PC-9 (cell line): ENCODE measurements at places on chromosomes 1 and 21. TPM values are rescaled to one million over a fixed set of nuclear protein-coding genes. Genes with fewer than 3 reads are reported as not detected.
A peak's percentile ranks its signal among the peaks of the same experiment; 100 is the strongest.

The CD1B gene
- not detected in 2 replicates for total RNA-seq

DNA sequence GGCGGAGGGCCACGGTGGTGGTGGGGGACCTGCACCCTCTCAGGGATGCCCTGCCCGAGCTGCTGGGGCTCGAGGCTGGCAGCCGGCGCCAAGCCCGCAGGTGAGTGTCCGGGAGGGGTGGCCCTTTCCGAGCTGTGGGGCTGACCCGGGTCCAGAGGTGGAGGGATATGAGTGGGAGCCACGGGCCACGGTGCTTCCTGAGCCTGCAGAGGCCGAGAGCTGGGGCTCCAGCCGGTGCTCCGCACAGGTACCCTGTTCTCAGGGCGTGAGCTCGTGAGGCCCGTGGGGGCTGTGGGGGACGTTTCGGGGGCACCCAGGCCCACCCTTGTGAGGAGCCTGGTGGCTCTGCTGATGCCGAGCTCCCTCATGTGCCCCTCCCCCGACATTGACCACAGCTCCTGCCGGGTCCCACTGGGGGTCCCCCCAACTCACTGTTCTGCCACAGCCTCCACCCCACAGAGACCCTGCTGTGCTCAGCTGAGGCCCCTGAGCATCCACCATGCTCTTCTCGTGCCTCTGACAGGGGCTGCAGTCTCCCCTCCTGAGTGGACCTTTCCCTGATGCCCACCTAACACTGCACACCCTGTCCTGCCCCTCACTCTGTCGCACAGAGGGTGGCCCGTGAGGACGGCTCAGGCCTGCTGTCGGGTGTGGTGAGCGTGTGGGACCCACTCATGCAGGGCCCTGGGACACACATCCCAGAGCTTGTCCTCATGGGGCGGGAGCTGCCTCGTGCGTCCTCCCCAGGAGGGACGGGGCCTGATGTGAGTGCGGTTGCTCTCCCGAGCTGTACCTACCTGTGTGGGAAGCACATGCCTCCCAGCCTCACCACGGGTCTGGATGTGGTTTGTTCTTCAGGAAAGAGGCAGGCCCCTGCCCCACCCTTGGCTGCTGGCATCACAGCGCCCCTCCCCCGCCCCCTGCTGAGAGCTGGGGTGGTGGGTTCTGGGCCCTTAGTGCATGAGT lies 27.5 kb downstream of the SLX9 start:
- H3K4me1 ChIP-seq, result peaks cover 4% of the 10 kb centered on the region; the same call in 1 of the 2 replicates
- H3K36me3 ChIP-seq, result no peaks in the 10 kb centered on the region
- no peak for DNase-seq
- no peak overlapping the region for H3K27ac ChIP-seq
- H3K4me3 ChIP-seq, result no peak overlapping the region

- H3K4me3 ChIP-seq, result no peak overlapping the region
- H3K36me3 ChIP-seq, result no peaks in the 10 kb centered on the region
- DNase-seq, result no peak
- H3K27me3 ChIP-seq, result no peaks in the 10 kb centered on the region
- peaks cover 54% of the 10 kb centered on the region for H3K4me1 ChIP-seq
Measured at GRCh38 chr1:99663501-99663900, 17.6 kb downstream of the PALMD start.

The CELA3A gene
- total RNA-seq, result not detected in 2 replicates

The STUM gene
- total RNA-seq, result not detected in 2 replicates

DNA sequence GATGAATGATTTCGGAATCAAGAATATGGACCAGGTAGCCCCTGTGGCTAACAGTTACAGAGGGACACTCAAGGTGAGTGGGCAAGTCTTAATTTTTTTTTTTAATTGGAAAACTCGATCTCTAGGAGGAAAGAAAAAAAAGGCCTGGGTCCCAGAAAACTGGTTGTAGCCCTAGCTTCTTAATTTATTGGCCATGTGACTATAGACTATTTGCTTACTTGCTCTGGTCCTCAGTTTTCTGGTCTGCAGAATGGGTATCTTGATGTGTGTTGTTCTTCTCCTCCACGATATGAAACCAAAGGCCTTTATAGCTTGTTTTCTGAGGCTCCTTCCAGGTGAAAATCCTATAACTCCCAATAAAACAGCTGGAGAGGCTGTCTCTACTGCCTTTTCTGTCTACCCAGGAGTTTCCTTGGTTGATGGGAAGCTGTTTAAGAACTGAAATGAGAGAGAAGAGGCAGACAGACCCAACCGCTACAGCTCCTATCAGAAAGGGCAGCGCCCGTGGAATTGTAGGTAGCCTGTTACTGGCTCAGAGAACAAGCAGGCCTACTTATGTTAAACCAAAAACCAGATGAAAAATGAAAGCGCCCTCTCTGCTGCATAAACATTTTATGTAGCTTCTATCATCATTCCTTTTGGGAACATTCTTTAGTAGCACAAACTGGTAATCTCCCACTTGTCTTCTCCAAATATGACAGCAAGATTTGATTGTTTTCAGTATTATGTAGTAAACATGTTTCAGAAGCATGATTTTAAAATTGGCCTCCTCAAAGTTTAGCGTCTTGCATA lies 4.5 kb downstream of the ETS2 start:
- H3K27ac ChIP-seq, result 0 out of 2 replicates have a peak overlapping the region, but pooled peaks have one; percentile 8
- no peaks in the 10 kb centered on the region for H3K27me3 ChIP-seq
- peaks cover 21% of the 10 kb centered on the region for H3K4me1 ChIP-seq
- no peak for DNase-seq
- no peak overlapping the region for H3K4me3 ChIP-seq

DNA sequence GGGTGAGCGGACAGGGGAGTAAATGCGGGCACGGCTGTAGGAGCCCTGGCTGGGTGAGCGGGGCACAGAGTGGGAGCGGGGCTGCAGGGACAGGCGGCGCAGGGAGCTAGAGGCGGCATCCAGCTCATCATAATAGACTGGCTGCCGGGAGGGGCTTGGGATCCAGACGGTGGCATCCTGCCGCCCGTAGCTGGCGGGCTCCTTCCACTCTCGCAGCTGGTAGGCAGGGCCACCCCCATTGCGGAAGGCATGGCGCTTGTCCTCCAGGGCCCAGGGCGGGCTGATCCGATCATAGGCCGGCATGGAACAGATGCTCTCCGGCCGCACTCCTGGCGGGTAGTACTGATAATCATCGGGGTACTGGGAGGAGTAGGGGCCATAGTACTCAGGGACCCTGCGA lies 43.7 kb upstream of the GOLT1A start:
- H3K27me3 ChIP-seq, result no peaks in the 10 kb centered on the region
- H3K4me3 ChIP-seq, result no peak overlapping the region
- peaks cover 29% of the 10 kb centered on the region for H3K4me1 ChIP-seq
- H3K36me3 ChIP-seq, result peaks cover 15% of the 10 kb centered on the region; the same call in 1 of the 2 replicates

DNA sequence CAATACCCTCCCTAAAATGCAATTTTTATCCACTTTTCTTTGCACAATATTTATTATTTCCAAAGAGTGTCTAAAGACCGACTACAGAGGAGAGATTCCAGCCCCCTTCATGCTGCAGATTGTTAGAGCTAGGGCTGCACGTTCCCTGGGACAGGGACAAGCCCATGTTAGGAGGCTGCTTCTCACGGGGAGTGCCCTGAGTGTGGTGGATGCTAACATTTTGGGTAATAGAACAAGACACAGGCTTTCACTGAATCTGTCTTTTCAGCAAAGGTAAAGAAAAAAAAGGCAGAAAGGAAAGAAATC lies 125.4 kb downstream of the RIPK4 start:
- DNase-seq, result no peak
- peak overlapping the region; percentile 100 for H3K27ac ChIP-seq
- peaks cover 81% of the 10 kb centered on the region for H3K4me1 ChIP-seq
- no peaks in the 10 kb centered on the region for H3K36me3 ChIP-seq
- peak overlapping the region; percentile 44; the same call in 1 of the 2 replicates for H3K4me3 ChIP-seq

DNA sequence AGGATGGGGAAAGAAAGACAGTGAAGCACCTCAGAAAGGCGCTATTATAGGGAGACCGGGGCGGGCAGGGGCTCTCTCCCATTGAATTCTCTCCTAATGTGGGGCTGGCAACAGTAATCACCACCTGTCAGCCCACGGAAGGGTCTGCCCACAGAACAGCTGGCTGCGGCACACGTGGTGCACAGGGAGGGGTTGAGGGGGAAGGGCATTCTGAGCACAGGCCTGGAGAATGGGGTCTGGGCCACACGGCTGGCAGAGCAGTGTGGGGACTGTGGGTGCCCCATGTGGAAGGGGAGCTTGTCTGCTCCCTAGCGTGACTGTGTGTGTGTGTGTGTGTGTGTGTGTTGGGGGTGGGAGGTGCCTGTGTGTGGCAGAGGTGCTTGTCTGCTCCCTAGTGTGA lies 4.1 kb downstream of the OLFML3 start:
- H3K4me1 ChIP-seq, result peaks cover 16% of the 10 kb centered on the region
- no peaks in the 10 kb centered on the region for H3K27me3 ChIP-seq
- H3K4me3 ChIP-seq, result no peak overlapping the region
- no peaks in the 10 kb centered on the region for H3K36me3 ChIP-seq
- H3K27ac ChIP-seq, result no peak overlapping the region
- DNase-seq, result no peak
